Left kidney (tissue), 8 donors: ENCODE measurements at places on chromosomes 5 and 9. TPM values are rescaled to one million over a fixed set of nuclear protein-coding genes. Genes with fewer than 3 reads are reported as not detected.

- DNase-seq = no peak
Observed at GRCh38 chr9:69195668-69196067, 21.6 kb downstream of the TJP2 start.

DNA sequence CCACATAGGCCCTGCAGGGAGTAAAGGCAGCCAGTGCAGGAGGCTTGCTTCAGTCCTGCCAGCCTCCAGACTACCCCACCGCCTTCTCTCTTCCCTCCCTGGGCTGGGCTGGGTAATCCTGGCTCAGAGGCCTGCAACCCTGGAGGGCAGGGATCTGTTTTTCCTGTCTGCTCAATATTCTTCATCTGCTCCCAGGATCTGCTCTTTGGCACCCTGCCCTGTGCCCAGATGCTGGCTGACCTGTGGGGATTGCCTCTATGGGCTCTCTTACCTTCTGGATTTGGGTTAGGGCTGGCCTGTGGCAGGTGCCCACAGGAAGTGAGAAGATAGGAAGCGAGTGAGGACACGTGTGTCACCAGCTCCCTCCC, 7.3 kb upstream of the ANGPTL2 start:
- DNase-seq = no peak

DNA sequence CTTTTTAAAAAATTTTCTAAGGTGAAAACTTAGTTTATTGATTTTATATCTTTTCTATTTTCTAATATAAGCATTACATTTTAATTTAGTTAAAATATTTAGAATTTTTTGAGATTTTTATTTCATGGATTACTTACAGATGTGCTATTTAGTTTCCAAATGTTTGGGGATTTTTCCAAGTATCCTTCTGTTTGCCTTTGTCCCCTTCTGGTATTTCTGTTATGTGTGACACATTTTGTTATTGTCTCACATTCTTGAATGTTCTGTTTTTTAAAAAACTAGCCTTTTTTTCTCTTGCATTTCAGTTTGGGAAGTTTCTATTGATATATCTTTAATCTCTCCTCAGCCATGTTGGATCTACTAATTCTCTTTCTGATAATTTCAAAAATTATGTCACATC, 234.9 kb downstream of the FAM170A start:
- no peak for DNase-seq

DNA sequence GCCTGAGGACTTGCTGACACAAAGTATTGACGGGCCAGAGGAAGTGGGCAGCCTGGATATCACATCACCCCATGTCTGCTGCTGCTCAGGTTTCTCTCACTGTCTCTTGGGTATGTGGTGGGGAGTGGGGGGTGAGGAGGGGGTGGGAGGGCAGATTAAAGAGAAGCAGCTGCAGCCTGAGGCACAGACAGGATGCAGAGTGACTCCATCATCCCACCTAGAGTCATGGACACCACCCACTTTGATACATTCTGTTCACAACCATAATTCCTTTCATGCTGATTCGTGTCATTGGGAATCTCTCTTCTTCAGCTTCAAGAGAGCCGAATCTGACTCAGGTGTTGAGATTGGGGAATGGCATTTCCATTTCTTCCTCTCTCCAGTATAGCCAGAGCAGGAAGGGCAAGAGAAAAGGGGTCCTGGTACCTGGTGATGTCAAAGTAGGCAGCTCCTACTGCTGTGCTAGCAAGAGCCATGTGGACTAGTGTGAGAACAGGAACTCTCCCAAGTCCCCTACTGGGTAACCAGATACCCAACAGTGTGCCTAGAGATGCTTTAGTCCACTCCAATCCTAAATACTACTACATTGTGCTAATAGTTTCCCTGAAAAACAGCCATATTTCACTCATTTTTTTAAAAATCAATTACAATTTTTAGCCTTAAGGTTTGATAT, 22.4 kb downstream of the GRAMD2B start:
- no peak for DNase-seq

GRCh38 chr5:3325972-3326840, 269.4 kb upstream of the IRX1 start:
- no peak for DNase-seq

GRCh38 chr9:1869843-1870242, 145.3 kb upstream of the SMARCA2 start:
- peak; percentile 19 for DNase-seq

GRCh38 chr9:84871983-84872382, 202.5 kb downstream of the NTRK2 start:
- DNase-seq = no peak

DNA sequence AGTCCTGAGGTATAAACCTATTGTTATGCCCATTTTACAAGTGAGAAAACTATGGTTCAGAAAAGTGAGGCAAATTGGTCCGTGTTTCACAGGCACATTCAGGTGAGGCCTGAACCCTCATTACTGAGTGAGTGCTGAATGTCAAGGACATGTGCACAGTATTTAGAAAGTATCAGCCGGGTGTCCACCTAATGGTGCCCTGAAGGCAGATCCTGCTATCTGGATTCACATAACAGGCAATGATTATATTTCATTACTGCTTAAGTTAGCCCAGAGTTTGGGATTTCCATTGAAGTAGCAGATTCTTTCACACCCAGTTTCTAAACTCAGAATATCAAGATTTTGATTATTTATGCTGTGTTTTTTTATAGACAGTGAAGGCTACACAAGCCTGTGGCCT, 142.7 kb downstream of the LHFPL2 start:
- no peak for DNase-seq

DNA sequence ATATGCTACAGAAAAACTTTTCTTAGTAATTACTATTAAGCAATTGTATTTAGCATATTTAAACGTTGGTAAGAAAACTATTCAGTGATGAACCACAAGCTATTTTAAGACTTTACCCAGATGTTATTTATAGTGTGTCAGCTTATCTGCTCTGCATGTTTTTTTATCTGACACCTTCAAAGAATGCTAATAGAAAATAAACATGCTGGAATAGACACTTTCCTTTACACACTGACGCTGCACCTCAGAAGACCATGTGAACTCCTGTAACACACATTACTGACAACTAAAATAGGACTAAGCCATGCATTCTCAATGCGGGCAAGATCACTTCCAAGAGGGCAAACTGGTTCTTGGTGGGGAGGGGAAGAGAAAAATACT, 38.3 kb downstream of the FNIP1 start:
- no peak for DNase-seq

GRCh38 chr5:102975045-102975444, 144.9 kb downstream of the GIN1 start:
- DNase-seq = no peak

DNA sequence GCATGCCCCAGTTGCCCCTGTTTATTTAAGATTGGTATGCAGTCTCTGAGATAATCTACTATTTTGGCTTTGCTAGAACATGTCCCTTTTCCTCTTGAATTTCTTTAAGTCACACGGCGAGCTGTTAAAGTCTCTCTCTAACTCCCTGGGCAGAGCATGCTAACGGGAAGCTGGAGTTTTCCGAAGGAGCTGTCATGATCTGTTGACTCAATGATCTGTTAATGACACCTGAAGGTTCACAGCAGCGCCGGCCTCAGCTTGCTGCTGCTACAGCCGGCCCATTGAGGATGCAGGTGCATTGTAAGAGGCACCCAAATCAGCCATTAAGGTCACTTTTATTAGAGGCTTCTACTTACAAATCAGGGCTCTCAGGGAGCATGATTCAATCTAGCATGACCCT, 1203.4 kb downstream of the MAT2B start:
- DNase-seq = no peak

- no peak for DNase-seq
Observed at GRCh38 chr5:153456354-153456753, 34.1 kb upstream of the GRIA1 start.

- DNase-seq = no peak
Observed at GRCh38 chr9:69980041-69980440, 63.6 kb upstream of the MAMDC2 start.

DNA sequence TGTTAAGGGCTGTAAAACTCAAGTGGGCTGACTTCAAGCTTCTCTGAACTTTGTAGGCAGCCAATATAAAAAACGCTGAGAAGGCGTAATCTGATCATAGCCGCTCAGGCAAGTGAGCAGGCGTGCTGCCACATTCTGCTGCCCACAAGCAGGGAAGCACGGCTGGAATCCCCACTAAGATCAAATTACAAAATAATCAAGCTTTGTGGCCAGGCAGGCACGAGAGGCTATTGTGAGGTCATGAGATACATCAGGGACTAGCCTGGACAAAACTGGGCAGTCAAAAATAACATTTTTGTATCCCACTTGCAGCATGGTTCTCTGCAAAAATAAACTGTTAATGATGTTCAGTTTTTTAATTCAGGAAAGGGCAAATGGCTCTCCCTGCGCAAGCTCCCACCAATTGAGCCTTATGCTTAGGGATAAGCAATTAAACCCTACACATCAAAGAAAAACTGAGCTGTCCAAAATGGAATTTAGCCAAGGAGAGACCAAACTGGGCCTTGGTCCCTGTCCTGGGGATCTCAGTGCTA, 64.0 kb downstream of the POU5F2 start:
- DNase-seq = peak; percentile 84

DNA sequence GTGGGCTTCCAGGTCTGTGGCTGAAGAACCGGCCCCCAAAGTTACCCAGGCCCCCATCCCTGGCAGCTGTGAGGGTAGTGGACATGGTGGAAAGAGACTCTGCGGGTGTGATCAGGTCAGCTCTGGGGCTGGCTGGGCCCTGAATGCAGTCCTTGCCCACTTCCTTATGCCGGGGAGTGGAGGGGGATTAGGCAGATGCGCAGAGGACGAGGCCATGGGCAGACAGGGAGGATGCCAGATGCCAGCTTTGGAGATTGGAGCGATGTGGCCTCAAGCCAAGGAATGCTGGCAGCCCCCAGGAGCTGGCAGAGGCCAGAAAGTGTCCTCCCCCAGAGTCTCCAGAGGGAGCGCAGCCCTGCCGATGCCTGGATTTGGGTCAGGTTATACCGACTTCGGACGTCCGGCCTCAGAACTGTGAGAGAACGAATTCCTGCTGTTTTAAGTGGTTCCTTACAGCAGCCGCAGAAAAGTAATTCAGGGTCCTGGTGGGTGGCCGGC, 69.8 kb downstream of the ADAMTS2 start:
- no peak for DNase-seq

DNA sequence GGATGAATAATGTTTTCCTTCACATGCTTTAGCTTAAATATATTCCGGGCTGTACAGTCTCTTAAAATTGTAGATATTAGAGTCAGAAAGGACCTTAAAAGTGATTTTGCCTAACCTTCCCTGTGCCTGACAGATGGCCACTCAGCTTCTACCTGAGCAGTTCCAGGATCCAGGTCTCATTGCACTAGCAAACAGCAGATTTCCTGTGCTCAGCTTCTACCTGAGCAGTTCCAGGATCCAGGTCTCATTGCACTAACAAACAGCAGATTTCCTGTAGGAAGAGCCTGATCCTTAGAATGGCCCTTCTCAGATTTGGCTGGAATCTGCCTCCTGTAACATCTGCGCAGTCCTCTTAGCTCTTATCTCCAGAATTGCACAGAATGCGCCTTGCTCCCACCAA, 219.8 kb downstream of the AOPEP start:
- DNase-seq = no peak

- DNase-seq = no peak
Observed at GRCh38 chr9:120559546-120559945, 20.4 kb downstream of the CDK5RAP2 start.

GRCh38 chr5:38154615-38155204, 103.6 kb upstream of the EGFLAM start:
- DNase-seq = no peak

DNA sequence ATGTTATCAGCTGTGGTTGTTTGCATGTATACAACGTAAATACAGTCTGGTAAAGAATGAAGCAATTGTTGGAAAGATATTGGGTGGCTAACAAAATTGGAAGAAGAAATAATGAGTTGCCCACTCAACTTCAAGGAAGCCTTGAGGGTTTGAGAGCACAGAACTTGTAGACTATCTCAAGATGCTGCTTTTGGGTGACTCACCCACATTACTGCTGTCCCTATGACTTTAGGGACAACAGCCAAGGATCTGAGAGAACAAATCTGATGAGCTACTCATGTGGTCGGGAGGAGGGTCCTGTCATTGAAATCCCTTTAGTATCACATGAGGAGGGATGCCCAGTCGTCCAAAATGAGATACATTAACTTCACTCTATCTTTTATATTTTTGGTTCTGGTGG, 261.8 kb downstream of the GAS1 start:
- no peak for DNase-seq

DNA sequence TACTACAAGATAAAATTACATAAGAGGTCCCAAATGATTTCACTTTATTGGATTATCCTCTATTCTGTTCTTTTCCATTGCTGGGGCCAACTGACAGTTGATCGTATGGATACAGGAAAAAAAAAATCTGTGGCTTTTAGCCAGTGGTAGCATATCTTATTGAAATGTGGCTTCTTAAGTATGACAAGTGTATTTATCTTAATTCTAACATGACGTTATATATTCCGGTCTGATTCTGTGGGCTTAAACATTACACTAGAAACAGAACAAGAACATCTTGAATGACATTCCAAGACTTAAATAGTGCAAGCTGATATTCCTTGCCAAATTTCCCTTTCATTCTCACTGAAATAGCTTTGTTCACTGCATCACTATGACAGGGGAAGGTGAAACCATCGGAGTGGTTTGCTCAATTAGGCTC, 117.9 kb downstream of the INSYN2B start:
- DNase-seq = no peak

GRCh38 chr9:107407675-107408074, 81.9 kb downstream of the KLF4 start:
- DNase-seq = no peak

DNA sequence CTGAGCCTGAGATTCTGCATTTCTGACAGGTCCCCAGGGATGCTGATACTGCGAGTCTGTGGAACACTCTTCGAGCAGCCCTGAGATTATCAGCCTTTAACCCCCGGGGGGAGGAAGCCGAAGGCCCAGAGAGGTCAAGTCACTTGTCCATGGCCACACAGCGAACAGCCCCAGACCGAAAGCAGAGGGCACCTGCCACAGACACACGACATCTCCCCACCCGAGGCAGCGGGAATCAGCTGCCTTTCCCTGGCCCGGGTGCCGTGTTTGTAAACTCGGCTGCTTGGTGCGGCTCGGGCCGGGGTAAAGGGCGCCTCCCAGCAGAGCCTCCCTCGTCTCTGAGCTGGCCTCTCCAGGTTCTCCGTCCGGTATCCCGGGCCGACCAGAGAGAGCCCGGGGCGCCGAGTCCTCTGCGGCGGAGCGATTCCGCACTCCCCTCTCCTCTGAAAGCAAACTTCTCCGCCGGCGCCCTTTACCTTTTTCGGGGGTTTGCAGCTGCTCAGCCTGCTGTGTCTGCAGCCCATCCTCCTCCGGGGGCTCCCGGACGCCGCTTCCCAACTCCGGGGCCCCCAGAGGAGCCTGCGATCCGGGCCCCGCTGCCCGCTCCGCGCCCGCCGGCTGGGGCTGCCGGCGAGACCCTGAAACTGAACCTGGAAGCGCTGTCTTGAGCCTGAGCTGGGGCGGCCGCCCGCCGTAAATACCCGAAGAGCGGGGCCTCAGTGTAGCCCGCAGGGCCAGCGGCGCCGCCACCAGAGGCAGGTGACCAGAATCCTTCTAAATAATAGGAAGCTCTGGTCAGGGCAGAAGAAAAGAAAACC, at the start of gene CCDC69:
Gene CCDC69 (minus strand): TSS at position 646 of the 818 bp plus-strand sequence. CDS start 122 bp downstream, at position 524.
- DNase-seq = peak; percentile 79

GRM6 gene
- polyA plus RNA-seq = 1.9 TPM

ELOVL7 gene
- 20.3 TPM for polyA plus RNA-seq

DCTN4 gene
- polyA plus RNA-seq = 82.6 TPM

GABRA6 gene
- polyA plus RNA-seq = not detected

SV2C gene
- polyA plus RNA-seq = 0.08 TPM

DNAJA1 gene
- 238 TPM for polyA plus RNA-seq

BSPRY gene
- polyA plus RNA-seq = 7.8 TPM

SCGB3A2 gene
- polyA plus RNA-seq = 0.73 TPM

ZNF658 gene
- polyA plus RNA-seq = 9.2 TPM

RXFP3 gene
- 0.12 TPM for polyA plus RNA-seq
